Stimulated activated naive CD8-positive, alpha-beta T cell treated with anti-CD3 and anti-CD28 coated beads, Interleukin-15, amount 100 ng/mL, for 72 hours (primary cell): ENCODE measurements at places on chromosomes 7 and 10.

- DNase-seq = no peak
Measured at GRCh38 chr7:120442838-120443237, 169.9 kb downstream of the KCND2 start.

DNA sequence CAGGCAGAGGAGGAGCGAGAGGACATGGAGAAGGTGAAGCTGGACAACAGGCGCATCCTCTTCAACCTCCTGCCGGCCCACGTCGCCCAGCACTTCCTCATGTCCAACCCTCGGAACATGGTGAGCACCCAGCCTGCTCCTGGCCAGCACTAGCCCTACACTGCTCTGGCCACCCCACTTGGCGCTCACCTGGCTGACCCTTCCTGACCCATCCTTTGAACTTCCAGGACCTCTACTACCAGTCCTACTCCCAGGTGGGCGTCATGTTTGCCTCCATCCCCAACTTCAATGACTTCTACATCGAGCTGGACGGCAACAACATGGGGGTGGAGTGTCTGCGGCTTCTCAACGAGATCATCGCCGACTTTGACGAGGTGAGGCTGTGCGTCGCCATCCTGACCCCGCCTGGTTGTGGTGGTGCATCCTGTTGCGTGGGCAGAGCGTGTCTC is 129.2 kb downstream of the ADCY1 start:
- DNase-seq = no peak

- no peak for DNase-seq
Measured at GRCh38 chr10:110600487-110601101, 33.1 kb downstream of the SMC3 start.

DNA sequence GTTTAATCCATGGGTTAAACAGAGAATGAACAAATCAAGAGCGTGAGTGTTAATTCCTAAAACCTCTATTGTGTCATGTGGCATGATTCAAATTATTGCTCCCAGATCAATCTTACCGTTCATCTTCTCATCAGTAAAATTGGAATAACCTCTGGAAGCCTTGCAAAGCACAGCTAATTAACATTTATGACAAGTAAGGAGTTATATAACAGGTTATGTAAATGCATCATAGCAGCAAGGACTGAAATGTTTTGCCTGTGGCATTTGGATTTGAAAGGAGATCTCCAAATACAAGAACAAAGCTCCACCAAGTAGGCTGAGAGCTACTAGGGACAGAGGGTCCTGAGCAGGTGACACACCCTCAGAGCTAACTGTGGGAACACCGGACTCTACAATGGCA is 502.9 kb upstream of the CELF2 start:
- DNase-seq = no peak

- DNase-seq = peak; percentile 43
Measured at GRCh38 chr7:142300689-142301088, 42.8 kb upstream of the PRSS58 start.

DNA sequence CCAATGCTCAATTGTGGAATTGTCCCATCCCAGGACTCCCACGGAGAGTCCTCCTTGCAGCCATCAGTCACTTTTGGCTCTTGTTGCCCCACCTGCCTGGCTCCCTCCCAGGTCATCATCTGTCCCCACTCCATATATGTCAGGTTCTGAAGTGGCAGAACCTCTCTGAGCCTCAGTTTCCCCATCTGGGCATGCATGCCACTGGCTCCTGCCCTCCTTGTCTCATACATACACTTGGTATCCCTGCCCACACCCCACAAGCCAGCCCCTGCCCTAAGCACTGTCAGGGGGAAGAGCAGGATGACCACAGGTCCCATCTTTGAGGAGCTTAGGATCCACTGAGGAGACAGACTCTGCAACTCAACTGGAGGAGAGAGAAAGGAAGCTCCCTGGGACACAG is 156.9 kb downstream of the GRID1 start:
- DNase-seq = no peak

- DNase-seq = no peak
Measured at GRCh38 chr10:71221586-71222202, 9.3 kb downstream of the UNC5B start.

DNA sequence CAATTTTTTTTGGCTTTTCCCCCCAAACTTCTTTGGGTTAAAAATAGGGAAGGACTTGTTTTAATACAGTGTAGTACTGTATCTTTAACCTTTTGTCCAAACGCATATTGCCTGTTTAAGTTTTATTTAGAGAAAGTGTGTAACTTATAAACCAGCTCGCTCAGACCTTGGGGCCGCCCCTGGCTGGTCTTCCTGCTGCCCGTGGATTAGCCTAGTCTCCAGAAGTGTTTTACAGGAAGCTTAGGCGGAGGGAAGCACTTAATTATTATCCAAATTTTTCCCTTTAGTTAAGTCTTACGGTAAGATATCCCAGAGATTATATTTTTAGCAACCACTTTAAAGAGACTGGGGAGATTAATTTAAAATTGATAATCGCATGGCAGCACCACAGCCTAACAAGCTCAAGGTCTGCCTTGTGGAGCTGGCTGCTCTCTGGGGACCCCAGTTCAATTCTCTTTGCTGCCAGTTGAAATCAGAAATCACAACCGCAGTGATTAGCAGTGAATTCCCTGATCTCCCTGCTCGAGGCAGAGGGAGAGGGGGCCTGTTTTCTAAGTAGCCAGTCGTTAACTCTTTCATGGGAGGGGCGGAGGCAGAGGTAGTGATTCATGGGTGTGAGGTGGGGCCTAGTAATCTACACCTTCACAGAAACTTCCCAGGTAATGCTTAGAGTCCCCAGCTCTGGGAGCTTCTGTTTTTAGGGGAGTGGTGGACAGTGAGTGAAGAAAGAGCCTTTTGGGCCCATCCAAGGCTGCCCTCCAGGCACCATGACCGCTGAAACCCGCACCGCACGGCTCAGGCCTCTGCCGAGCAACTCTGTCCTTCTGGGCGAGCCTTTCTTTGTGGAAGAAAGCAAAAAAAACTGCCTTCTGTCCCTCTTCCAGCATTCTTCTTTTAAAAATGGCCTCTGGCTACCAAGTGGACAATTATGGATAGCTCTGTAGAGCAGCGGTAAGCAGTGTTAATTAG is 548.7 kb upstream of the GALNT17 start:
- DNase-seq = no peak

DNA sequence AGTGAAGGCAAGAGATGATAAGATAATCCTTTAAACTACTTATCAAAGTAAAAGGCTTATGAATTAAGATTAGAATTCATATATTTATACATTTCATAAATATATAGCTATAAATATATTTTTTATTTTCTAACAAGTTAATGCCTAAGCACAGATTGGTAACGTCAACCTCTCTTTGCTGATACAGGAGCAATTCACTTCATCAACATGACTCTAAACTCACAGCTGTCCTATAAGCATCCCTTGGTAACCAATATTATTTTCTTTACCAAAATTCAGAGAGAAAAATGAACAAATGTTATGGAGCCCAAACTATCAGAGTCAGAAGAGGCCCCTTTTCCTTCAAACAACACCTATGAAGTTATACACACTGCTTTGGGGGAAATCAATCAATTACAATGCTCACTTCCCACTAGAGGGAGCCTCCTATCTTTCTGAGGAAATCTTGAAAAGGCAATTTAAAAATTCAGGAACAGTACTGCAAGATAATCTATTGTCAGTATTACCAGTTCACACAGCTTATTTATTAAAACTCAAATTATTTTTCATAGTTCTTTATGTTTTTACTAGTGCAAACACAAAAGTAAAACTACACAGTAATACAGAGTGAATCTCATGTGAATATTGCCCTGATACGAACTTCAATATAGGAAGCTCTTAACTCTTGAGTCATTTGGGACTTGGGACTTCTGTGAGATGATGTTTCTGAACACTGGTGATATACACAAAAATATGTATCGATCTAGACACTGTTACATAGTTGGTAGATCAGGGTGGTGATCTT is 51.0 kb upstream of the NOBOX start:
- DNase-seq = no peak

GRCh38 chr10:88651101-88651551 is 13.1 kb upstream of the LIPF start:
- no peak for DNase-seq

- DNase-seq = no peak
Measured at GRCh38 chr10:21532694-21533466, 1.2 kb upstream of the MLLT10 start.

DNA sequence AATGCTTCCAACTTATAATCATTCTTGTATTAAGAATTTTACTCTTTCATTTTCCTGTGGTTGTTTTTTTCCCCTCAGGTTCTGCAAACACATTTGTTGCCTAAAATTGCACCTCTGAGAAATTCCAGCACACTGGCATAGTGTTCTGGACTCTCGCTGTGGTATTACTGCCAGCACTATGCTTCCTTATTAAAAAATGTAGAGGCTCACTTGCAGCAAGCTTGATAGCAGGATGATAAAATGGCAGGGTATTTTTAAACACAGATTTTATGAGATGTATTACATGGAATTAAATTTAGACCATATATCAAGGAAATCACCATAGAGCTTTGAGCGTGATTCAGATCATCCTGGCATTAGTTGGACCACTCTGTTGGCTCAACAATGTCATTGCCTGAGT is 416.7 kb upstream of the AKR1E2 start:
- DNase-seq = no peak
